ENCODE measurements at places on chromosomes 5 and 9.
A peak's percentile ranks its signal among the peaks of the same experiment; 100 is the strongest.

GRCh38 chr9:129838707-129839259, 3.5 kb downstream of the USP20 start:
- peak; percentile 56 for DNase-seq

GRCh38 chr9:71685988-71686387, 82.3 kb downstream of the CEMIP2 start:
- no peak for DNase-seq

- DNase-seq: no peak
These were observed 45.1 kb downstream of the SLCO6A1 start for GRCh38 chr5:102453716-102454115.

- no peak for DNase-seq
These were observed 100.9 kb downstream of the BOD1 start for GRCh38 chr5:173515526-173515925.

- DNase-seq: no peak
These were observed 292.9 kb downstream of the MED10 start for GRCh38 chr5:6085341-6085860.

DNA sequence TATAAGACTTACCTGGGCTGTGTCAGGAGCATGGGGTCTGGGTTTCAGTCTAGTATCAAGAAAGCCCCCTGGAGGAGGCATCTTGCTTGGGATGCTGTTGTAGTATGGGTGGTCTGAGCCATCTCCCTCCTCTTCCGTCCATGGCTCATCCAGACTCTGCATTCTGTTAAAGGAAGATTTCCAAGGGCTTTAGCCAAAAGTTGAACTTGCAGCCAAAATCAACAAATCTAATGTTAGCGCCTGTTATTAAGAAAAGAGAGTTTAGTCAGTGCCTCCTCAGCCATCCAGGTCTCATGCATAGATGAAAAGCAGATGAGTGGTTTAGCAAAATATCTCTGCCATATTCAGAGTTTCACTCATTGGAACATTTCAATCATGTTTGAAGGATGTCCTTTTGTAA, 55.6 kb downstream of the S1PR3 start:
- no peak for DNase-seq

DNA sequence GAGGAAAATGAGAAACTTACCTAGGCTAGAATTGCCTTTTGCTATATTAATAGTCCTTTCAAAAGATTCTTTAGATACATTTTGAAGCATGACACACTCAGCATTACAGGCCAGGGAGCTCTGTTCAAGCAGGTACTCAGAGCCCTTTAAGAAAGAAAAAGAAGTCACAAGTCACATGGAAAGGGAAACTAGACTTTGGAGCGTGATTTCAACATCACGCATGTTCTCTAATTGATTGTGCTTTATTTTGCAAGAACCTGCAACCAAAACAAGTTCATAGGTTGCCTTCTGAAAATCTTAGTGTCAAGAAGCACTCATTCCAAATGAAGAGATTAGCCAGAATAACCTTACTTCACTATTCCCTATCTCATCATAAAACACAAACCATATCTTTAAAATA, 103.8 kb downstream of the MPDZ start:
- no peak for DNase-seq

DNA sequence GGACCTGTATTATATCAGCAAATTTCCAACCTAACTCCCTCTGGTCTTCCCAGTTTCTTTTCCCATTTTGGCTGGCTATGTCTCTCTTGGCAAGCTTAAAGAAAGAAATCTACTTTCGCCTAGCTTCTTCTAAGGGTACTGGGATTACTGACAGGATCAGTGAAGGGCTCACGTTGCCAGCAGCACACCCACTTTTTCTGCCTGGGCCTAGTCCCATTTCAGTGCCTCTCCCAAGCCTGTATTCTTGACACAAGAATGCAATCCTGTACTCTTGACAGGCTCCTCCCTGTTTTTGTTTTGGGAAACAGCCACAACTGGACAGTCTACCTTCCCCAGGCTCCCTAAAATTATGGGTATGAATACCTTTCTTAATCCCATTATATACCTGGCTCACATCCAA, 170.5 kb downstream of the EPB41L4A start:
- DNase-seq: no peak

GRCh38 chr5:16673241-16674201, 56.7 kb upstream of the RETREG1 start:
- no peak for DNase-seq

- peak; percentile 75 for DNase-seq
These were observed 30.6 kb upstream of the SMU1 start for GRCh38 chr9:33106827-33107621.

DNA sequence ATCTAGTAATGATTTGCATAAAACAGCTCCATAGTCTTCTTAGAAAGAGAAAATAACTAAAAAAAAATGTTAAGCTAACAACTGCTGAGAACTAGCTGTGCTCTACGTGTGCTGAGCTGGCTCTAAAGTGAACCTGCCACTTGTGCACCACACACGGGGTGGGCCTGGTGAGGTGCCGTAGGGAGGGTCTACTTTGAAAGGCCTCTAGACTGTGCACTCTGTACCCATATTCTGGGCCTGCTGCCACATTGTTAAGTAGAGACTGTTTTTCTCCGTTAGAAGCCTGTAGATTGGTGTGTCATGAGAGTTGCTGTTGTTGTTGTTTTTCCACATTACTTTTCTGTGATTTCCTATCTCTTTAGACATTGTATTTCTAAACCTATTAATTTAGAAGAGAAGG, 93.9 kb downstream of the CD180 start:
- no peak for DNase-seq

DNA sequence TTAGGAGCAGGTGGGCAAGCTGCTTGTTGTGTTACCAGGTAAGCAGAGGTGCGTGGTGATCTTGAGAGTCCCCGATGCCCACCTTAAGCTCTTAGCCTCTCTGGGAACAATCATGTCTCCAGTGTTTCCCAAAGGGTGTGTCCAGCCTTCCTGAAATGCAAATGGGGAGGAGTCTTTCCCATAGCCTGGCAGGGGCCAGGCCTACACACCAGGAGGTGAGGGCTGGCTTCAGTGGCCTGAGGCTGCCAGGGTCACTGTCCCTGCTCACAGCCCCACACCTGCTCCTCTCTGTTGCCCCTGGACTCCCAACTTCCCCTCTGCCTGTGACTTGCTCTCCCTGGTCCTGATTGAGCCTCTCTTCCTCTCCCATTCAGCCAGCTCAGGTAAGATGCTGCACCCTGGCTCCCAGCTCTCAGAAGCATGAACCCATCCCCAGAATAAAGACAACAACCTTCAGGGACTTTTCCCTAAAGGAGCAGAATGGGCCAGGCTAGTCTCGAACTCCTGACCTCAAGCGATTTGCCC, 65.7 kb upstream of the PHYKPL start:
- DNase-seq: no peak

GRCh38 chr9:77463151-77463550, 185.0 kb downstream of the GNA14 start:
- no peak for DNase-seq

- no peak for DNase-seq
These were observed 174.4 kb downstream of the SLIT3 start for GRCh38 chr5:169126481-169127021.

DNA sequence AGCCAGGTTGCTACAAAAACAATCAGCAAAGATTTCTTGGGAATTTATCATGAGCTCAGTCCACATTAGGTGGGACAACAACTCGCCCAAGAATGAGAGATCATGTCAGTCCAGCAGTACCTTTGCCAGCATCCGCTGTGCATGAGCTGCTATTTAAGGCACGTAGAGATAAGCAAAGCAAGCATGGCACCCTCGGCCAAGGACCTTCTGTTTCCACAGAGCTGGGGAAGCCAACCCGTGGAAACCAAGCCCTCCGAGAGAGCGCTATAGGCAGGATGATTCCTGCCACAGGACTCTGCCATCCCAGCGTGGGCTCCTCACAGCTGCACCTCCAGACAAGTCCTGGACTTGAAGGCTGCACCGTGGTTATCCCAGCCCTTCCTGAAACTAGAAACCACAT, 189.5 kb upstream of the PPP1R26 start:
- DNase-seq: no peak

- DNase-seq: no peak
These were observed 68.6 kb upstream of the PPP1R26 start for GRCh38 chr9:135410831-135411473.

- DNase-seq: no peak
These were observed 42.1 kb upstream of the TMOD1 start for GRCh38 chr9:97459326-97459725.

- DNase-seq: no peak
These were observed 11.8 kb upstream of the MRNIP start for GRCh38 chr5:179870403-179870903.

DNA sequence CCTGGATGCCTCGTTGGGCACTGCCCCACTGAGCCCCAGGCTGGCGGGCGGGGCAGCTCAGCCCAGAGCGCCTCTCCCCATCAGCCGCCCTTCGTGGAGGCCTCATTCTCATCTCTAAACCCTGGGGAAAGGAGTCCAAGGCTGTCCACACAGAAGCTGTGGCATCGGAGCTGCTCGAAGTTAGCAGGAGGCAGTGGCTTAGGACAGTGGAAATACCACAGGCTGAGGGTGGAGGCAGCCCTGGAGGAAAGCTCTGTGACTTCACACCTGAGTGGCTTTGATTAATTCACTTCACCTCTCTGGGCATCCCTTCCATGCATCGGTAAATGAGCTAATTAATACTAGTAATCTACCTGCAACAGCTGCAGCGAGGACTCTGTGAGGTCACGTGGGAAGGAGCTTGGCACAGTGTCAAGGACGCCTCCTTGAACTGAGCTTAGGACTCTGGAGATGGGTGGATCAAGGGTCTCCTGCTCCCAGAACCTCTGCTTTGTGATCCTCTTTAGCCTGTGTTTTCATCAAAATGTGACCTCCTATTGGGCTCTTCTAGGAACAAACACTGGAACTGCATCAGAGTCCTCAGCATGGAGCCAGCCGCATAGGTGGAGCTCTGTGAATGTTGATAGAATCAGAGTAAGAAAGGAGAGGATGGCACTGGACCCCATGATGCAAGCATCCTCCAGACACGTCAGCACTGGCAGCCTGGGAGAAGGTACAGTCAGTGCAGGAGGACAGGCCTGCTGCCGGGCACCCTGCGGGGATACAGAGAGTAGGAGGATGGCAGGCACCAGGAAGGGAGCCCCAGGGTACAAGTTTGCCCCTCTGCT, 842 bp upstream of the ANGPTL2 start:
- no peak for DNase-seq

DNA sequence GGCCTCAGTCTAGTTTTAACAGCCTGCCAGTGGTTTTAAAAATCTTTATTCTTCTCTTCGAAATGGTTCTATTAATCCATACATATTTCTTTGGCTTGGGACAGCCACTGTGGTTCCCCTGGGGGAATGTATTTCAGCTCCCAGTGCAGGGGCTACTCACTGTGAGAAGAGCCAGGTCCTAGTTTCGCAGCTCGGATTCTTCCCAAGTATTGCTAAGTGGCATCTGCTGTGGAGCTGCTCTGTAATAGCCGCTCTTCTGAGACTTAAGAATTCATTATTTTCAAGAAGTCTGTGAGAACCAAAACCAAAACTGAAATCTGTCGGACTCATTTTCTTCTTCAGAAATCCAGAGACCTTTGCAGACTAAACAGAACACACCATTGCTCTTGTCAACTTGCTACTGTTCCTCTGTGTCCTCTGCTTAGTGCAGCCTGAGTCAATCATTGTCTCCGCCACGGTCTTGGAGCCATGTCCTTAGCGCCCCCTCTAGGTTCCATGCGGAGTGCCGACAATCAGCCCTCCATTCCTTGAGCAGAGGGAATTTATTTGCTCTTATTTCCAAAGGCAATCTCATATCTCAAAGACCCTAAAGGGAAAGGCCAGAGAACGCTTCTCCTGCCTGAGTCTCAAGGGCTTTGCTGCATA, 478.2 kb downstream of the SPATA31D1 start:
- DNase-seq: no peak

GRCh38 chr9:137899551-137900360, 22.2 kb downstream of the CACNA1B start:
- DNase-seq: no peak

- no peak for DNase-seq
These were observed 264.0 kb downstream of the MAN2A1 start for GRCh38 chr5:109953761-109954160.

GRCh38 chr9:127770583-127770904, 7.9 kb downstream of the SH2D3C start:
- DNase-seq: no peak

GRCh38 chr5:38768412-38769211, 77.2 kb upstream of the OSMR start:
- no peak for DNase-seq

DNA sequence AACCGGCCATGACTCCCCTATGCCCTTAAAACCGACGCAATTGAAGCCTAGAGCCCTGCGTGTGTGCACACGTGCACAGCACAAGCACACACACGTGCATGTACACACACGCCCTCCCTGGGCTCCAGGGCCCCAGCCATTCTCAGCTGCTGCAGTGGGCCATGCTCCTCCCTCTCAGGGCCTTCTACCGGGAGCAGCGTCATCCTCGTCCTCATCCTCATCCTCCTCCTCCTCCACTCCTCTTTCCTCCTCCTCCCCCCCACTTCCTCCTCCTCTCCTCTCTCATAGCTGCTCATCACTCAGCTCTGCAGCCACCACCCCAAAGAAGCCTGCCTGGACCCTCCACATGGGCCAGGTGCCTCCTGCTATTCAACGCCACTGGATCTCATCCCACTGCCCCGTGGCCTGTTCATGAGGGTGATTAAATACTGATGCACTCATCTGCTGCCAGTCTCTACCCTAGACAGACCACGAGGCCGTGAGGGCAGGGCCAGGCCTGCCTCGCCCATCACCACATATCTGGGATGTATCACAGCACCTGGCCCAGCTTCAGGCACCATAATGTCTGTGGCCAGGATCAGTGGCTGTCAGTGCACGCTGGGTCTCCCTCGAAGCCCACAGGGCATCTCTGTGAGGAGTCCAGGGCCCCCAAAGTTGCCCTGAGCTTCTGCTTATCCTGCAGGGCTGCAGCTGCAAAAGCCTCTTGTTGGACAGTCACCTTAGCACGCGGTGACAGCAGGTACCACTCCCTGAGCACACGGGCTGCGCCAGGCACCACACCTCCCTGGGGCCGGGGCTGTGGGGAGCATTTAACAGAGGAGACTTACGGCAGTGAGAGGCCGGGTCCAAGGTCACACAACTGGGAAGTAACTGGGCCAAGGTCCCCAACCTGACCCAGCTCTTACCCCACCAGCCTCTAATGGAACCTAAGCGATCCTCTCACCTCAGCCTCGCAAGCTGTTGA, 9.8 kb downstream of the FAM78A start:
- no peak for DNase-seq

DNA sequence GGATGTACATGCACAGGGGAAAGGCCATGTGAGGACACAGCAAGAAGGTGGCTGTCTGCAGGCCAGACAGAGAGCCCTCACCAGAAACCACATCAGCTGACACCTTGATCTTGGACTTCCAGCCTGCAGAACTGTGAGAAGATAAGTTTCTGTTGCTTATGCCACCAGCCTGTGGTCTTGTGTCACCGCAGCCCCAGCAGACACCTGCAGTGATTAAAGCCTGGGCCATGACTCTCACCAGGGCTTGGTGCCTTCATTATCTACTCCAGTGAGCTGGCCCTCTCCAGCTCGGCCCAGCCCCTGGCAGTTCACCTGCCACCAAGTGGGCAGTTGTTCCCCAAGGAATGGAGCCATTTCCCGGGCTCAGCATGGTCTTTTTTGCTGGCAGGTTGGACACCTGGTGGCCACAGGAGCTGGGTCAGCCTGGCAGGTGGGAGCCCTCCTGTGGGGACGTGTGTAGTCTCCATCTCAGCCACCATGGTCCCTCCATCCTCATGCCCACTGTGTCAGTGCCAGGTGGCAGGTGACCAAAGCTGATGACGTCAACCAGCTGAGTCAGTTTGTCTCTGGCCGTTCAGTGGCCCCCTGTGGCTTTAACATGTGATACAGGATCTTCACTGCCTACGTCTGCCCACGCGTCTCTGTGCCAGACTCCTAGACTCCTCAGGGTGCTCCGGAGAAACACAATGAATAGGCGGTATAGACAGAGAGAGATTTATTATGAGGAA, 99.9 kb upstream of the PPP1R26 start:
- DNase-seq: no peak

- no peak for DNase-seq
These were observed 3.0 kb upstream of the DNAJB5 start for GRCh38 chr9:34986540-34987047.

All from PC-9 (cell line).